GM20000 (cell line): ENCODE measurements at places on chromosomes 16 and 17.

DNA sequence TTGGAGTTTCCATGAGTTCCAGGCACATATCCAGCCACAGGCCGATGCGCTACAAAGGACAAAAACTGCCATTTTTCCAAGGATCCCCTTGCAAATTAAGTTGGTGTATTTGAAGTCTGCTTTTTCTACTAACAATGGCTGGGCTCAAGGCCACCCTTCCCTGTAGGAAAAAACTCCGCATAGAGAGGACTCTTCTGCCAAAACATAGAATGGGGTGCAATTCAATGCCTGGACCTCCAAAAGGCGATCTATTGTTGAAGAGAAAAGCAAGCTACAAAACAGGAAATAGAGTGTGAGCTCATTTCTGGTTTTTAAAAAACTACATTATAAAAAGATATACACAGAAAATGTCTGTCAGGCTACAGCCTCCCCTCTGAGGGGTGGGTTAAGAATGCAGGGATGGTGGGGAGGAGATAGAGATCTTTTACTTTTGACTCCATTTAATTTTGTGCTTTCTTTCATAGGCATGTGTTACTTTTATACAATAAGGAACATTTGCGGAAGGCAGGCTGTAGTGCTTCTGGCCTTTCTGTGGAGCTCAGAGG lies 22.9 kb upstream of the PRSS54 start:
- DNase-seq: no peak

DNA sequence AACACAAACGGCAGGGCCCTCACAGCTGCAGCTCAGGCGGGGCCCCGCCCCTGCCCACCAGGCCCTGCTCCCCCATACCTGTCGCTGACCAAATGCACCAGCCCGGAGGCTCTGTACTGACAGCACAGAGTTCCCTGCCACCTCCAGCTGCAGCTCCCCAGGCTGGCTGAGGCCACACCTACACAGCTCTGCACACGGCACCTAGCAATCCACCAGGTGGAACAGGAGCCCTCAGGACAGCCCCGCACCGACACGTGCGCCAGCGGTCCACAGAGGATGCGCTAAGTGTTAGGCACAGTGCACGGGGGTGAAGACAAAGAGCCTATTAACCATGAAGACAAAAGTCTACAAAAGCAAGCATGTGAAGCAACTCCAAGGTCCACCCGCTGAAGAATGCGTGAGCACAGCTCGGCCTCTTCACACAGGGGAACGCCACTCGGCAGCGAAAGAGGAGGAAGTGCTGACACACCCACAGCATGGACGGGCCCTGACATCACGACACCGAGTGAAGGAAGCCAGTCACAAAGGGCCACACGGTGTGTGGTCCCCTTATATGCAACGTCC lies 5.4 kb downstream of the ZCCHC14 start:
- no peak for DNase-seq

DNA sequence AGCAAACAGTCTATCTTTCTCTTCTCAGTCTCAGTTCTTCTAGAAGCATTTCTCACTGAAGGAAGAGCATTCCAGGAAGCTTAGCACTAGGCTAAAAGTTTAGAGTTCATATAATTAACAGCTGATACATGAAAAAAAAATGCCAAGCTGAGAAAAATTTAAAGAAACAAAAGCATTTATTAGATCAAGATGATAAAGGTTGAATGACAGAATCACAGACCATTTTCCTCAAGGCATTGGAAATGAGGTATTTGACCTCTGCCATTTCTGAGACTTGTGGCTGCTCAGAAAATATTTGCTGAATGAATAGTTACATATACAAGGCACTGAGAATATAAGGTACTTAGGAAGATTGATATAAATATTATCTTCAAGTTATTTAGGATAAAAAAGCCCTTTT lies 901.6 kb upstream of the GOT2 start:
- DNase-seq: no peak

DNA sequence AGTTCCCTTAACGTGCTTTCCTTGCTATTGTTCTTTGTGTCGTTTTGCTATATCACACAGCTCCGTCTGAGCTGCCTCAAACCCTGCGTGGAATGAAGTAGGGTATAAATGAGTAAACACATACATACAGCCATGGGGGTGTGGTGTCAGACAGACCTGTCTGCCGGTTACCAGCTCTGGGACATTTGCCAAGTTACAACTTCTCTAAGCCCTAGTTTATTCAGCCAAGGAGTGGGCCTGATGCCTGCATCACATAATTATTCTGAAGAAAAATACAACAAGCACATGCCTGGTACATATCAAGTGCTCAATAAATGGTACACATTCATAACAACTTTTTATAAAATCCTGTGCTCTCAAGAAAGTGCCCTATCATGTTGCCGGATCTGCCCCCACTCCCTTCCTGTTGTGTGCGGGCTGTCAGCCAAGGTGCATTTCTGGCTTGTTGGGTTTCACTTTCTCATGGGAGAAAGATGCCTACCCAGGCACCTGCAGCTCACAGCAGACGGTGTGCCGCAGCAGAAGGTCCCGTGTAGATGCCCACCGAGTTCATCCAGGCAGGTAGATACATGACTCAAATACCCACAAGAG lies 30.5 kb downstream of the SMPD3 start:
- peak; percentile 61 for DNase-seq

GRCh38 chr17:39715375-39716072 lies 14.8 kb downstream of the MIEN1 start:
- no peak for DNase-seq

- DNase-seq: no peak
Observed at GRCh38 chr16:55470533-55471371, 8.2 kb upstream of the MMP2 start.

DNA sequence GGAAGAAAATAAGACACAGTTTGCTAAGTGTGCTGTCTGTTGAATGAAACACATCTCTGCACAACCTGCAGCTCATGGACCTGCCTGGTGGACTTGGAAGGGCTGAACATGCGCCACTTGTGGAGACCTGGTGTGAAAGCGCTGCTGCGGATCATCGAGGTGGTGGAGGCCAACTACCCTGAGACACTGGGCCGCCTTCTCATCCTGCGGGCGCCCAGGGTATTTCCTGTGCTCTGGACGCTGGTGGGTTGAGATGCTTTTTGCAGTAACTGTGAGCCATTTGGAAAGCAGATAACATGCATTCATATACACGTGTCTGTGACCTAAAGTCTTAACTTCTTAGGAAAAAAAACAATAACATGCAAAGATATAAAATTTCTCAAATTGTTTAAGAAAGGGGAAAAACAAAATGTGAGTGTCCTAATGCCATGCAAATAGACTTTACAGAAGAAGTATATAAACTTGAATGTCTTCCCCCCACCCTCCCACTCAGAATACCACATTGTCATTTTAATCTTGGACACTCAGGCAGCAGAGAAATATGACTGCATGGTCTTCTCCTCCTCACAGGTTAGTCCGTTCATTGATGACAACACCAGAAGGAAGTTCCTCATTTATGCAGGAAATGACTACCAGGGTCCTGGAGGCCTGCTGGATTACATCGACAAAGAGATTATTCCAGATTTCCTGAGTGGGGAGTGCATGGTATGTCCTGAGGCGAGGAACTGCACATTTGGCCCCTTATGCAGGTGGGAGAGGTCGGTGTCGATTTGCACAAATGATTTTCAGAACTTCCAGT lies 65.6 kb downstream of the SEC14L1 start:
- no peak for DNase-seq

- DNase-seq: no peak
Observed at GRCh38 chr17:77924757-77925336, 33.7 kb upstream of the TNRC6C start.

DNA sequence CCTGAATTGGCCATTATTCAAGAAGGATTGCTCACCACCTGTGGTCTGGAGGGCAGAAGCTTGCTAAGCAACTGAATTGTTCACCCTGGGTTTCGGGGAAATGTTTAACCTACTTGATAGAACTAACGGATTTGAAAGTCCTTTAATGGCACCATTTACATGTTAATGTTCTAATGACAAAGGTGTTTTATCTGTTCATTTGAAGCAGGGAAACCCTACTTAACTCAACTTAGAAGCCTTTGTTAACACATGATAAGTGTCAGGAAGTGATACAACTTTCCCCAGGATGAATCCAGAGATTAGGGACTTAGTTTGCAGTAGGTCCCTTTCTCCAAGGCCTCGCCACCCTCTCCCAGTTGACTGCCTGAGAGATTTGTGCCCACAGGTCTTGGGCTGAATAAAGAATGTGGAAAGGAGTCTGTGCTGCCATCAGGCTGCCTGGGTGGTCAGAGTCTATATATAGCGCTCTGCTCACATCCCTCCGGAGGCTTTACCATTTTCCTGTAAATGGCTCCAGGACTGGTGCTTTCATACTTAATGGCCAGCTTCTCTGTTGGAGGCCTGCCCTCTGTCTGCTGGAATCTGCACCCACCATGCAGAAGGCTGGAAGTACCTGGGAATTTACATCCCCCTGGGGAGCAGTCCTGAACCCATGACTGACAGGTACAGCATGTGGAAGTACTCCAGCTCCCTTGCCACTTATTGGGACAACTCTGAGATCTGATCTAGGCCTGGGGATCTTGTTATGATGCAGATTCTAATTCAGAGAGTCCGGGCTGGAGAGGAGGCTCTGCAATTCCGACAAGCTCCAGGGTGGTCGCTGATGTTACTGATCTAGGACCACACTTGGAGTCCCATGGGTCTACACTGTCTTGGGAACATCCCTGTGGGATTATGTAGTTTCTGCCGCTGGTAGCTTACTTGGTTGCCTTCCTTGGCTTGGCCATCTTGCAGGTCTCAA lies 99.9 kb downstream of the ASIC2 start:
- DNase-seq: no peak

DNA sequence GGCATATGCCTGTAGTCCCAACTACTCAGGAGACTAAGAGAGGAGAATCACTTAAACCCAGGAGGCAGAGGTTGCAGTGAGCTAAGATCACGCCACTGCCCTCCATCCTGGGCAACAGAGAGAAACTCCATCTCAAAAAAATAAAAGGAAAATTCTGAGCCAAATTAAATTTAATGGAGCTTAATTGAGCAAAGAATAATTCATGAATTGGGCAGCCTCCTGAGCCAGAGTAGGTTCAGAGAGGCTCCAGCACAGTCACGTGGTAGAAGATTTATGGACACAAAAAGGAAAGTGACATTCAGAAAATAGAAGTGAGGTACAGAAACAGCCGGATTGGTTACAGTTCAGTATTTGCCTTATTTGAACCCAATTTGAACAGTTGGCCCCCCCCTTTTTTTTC lies 10.9 kb downstream of the VPS35L start:
- no peak for DNase-seq

GRCh38 chr17:17668775-17669579 lies 12.3 kb upstream of the RAI1 start:
- no peak for DNase-seq

DNA sequence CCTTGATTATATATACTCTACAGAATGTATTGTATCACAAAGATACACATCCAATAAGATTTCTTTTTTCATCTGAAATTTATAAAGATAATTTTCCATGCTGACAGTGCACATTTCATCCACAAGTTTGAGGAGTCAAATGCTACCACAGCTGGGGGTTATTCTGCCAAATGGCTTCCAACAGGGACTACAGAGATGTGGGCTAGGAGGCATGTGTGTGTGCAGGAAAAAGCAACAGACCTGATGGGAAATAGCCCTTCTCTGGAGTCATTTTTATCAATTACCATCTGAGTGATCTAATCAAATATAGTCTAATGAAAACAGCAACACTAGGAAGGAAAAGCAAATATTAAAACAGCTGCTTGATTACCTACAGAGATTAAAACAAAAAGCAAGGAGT lies 290.5 kb downstream of the CEP112 start:
- no peak for DNase-seq

DNA sequence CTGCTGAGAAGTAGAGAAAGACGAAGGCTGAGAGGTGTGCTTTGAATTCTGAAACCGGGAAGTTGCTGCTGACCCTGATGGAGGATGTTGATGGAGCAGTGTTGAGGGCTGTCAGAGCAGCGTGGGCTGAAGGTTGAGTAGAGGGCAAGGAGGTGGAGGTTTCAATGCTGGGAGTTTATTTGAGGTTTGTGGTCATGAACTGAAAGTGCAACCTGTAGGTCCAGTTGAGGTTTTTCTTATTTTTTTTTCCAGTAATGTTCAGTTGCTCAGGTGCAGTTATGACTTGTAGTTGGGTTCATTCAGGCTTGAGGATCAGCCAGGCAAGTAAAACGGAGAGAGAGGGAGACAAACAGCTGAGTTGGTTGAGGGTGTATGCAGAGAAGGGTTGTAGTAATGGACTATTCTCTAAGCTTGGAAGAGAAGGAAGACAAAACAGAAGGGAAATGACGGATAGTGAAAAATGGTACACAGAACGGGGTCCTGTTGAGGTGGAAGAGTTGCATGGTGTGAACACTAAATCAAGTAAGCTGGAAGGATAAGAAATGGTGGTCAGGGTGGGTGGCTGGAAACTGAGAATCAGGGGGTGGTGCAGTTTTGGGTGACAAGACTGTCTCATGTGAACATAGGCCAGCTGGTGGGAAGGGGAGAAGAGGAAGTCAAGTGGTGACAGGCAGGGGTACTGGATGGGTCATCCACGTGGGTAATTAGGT lies 8.7 kb upstream of the UBE2G1 start:
- DNase-seq: peak; percentile 70

DNA sequence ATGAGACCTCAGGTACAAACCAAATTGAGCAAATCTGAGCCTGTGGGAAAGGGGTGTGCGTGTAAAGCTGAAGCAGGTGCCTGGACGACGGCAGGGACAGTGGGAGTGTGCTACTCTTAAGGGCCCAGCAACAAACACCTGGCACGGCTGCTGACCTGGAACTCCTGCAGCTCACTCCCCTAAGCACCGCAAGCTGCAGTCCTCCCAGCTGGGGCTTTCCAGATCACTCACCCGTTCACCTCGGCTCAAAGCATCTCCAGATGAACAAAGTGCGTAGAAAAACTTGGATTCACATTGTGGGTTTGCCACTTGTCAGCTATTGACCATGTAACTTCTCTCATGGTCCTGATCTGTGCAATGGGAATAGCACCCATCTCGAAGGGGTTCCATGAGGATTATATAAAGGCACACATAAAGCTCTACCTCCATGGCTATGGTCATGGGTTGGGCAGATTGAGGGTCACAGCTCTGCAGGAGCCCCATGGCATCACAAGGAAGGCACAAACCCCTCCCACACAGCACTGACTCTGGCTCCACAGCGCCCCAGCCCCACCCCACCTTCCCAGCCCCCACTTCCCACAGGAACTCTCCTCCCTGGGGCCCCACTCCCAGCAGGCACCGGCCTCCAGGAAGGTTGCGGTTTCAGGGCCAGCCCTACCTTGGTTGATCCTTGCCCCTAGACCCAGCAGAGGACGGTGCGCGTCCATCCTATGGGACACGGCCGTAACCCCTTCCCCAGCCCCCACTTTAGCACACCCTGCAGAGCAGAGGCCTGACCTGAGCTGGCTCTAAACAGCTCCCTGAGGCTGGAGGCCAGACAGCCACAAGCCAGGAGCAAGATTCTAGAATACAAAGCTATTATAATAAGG lies 21.9 kb downstream of the ST3GAL2 start:
- DNase-seq: peak; percentile 65

GRCh38 chr16:70610273-70611223 lies 35.8 kb upstream of the IL34 start:
- no peak for DNase-seq

GRCh38 chr17:66354981-66355380 lies 52.6 kb downstream of the PRKCA start:
- no peak for DNase-seq

- peak; percentile 74 for DNase-seq
Observed at GRCh38 chr17:48671697-48672171, 45.6 kb upstream of the HOXB9 start.
